ENCODE measurements at places on chromosomes 13 and 19. TPM values are rescaled to one million over a fixed set of nuclear protein-coding genes. Genes with fewer than 3 reads are reported as not detected.

GRCh38 chr19:1777149-1777548 is 23.8 kb downstream of the ONECUT3 start:
- no peak overlapping the region for H3K27ac ChIP-seq
- DNase-seq = no peak
- H3K4me3 ChIP-seq = no peak overlapping the region
- H3K27me3 ChIP-seq = peaks cover 43% of the 10 kb centered on the region
- no peaks in the 10 kb centered on the region for H3K4me1 ChIP-seq

Gene ZNF677
- total RNA-seq = 0.91 TPM

DNA sequence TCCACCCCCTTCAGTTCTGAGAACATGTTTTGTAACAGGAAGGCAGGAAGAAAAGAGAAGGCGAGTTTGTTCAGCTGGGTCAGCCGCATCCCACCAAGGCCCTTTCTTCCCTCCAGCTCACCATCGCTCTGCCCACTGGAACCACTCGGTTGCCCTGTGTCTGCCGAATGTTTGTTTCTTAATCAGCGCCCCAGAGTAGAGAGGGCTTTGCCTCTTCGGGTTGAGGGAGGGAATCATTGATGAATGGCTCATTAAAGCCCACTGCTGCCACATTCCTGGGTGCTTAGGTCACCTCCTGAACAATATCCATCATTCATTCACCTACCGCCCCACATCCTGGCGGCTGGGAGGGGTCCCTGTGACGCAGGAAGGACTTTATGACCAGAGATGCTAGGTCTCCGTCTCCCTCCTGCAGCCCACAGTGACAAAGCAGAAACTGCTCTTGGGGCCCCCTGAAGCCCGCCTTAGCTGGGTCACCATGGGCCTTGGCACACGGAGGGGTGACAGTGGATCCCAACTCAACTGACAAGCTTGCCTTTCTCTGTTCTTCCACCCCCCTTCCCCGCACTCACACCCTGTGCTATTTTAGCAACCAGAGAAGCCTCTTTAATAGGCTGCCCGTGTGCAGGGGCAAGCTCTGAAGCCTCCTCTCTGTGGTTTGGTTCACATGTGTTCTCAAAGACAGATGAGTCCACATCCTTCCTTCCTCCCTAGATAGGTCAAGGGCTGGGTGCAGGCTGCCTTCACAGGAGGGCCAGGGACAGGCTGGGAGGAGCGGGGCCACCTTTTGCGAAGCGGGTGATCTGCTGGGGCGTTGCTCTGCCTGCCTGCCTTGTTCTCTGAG is 46.2 kb downstream of the ACTN4 start:
- peak overlapping the region; percentile 78 for H3K27ac ChIP-seq
- no peaks in the 10 kb centered on the region for H3K27me3 ChIP-seq
- H3K4me3 ChIP-seq = peak overlapping the region; percentile 66
- peak; percentile 72 for DNase-seq
- H3K4me1 ChIP-seq = peaks cover 70% of the 10 kb centered on the region
- H3K36me3 ChIP-seq = peaks cover 16% of the 10 kb centered on the region

- H3K27ac ChIP-seq = peak overlapping the region; percentile 71
- peak; percentile 94 for DNase-seq
- peaks cover 51% of the 10 kb centered on the region for H3K36me3 ChIP-seq
Observed at GRCh38 chr19:38634757-38635482, 12.5 kb upstream of the ACTN4 start.

Gene LGALS4
- 1.7 TPM for total RNA-seq

Gene PLK5
- total RNA-seq = not detected

- H3K27ac ChIP-seq = peak within 1 kb of the TSS; percentile 70
- peaks cover 16% of the 10 kb centered on the region for H3K4me1 ChIP-seq
Observed at GRCh38 chr13:57631596-57632275, at the start of gene PCDH17. Gene PCDH17 (plus strand): TSS chr13:57631744. CDS start chr13:57632547, 803 bp downstream.

Gene ERICH6B
- total RNA-seq = not detected

GRCh38 chr13:82688400-82688994 is 1193.8 kb downstream of the SLITRK1 start:
- H3K4me3 ChIP-seq = peak overlapping the region; percentile 73
- DNase-seq = no peak

DNA sequence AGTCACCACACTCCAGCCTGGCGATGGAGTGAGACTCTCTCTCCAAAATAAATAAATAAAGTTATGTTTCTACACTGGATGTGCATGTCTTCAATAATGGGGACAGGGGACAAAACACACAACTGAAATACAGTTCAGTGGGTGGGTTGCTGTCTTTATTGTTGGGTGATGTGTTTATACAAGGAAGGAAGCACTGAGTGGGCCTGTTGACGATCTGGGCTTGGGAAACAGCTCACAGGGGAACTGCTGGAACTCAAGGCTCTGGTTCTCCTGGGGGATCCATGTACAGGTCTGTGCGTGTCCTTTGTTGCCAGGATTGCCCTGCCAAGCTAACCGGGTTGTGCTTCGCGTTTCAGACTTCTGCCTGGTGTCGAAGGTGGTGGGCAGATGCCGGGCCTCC is 18.9 kb downstream of the SPINT2 start:
- DNase-seq = no peak
- H3K4me1 ChIP-seq = peaks cover 20% of the 10 kb centered on the region
- no peak overlapping the region for H3K4me3 ChIP-seq

Gene GPR180
- total RNA-seq = 9.8 TPM

DNA sequence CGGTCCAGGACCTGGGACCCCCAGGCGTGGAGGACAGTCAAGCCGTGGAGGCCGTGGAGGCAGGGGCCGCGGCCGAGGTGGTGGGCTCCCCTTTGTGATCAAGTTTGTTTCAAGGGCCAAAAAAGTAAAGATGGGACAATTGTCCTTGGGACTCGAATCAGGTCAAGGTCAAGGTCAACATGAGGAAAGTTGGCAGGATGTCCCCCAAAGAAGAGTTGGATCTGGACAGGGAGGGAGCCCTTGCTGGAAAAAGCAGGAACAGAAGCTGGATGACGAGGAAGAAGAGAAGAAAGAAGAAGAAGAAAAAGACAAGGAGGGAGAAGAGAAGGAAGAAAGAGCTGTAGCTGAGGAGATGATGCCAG is 2.3 kb downstream of the KMT2B start:
- no peak overlapping the region for H3K27ac ChIP-seq
- no peak for DNase-seq
- H3K36me3 ChIP-seq = peaks cover 65% of the 10 kb centered on the region
- H3K4me3 ChIP-seq = peak overlapping the region; percentile 21
- peaks cover 25% of the 10 kb centered on the region for H3K4me1 ChIP-seq

DNA sequence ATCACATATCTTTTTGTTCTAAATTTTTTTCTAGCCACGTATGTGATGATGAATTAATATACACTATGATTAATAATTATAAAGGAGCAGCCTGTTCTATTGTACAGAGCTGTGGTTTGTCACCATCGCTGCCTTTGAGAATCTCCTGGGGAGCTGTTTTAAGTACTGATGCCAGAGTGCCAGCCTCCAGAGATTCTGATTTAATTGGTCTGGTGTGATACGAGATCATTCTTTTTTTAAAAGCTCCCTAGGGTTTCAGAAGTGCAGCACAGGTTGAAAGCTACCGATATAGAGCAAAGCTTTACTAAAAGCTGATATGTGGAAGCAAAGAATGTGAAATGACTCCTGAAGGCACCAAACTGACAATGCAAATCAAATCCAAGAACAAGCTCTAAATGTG is 314.7 kb downstream of the ITGBL1 start:
- H3K4me1 ChIP-seq = no peaks in the 10 kb centered on the region
- H3K36me3 ChIP-seq = no peaks in the 10 kb centered on the region
- no peak overlapping the region for H3K4me3 ChIP-seq
- no peaks in the 10 kb centered on the region for H3K27me3 ChIP-seq
- no peak overlapping the region for H3K27ac ChIP-seq

Gene FGF21
- total RNA-seq = not detected
